Hair follicular keratinocyte (primary cell): ENCODE measurements at places on chromosomes 3 and 15. TPM values are rescaled to one million over a fixed set of nuclear protein-coding genes. Genes with fewer than 3 reads are reported as not detected.

The DPPA4 gene
- total RNA-seq, result not detected in 2 replicates

The POLG gene
- 75.7 and 86.0 TPM in 2 replicates for total RNA-seq

The CASR gene
- total RNA-seq, result not detected in 2 replicates

The SOX14 gene
- not detected in 2 replicates for total RNA-seq

The CNTN3 gene
- total RNA-seq, result 0.23 and 1.9 TPM in 2 replicates

The GOLGA6L10 gene
- total RNA-seq, result 0.23 TPM in 2 replicates
